ENCODE measurements at places on chromosomes 11 and 22.
A peak's percentile ranks its signal among the peaks of the same experiment; 100 is the strongest.

DNA sequence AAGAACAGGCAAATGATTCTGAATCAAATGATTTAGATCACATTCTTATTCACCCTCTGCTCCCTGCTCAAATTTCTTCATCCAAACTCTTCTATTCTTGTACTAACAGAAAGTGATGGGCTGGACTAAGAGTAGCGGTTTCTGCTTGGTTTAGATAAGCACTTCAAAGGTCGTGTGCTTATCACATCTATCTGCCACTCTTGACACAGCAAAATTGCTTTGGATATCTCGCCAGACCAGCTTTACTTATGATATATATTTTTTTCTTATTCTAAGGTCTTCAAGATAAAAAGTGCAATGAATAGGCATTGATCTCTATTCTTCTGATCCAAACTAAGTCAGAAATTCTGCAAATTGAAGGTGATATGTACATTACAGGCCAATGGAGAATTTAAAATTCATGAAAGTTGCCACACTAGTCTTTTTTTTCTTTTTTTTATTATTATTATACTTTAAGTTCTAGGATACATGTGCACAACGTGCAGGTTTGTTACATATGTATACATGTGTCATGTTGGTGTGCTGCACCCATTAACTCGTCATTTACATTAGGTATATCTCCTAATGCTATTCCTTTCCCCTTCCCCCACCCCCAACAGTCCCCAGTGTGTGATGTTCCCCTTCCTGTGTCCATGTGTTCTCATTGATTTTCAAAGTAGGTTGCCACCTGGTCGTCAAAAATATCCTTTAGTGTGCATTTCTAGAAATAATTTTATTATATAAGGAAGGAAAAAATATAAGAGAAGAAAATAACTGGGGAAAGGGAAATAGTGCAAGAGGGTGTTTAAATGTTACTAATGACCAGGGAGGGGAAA lies 1941.0 kb upstream of the RAG2 start:
- no peak for DNase-seq

DNA sequence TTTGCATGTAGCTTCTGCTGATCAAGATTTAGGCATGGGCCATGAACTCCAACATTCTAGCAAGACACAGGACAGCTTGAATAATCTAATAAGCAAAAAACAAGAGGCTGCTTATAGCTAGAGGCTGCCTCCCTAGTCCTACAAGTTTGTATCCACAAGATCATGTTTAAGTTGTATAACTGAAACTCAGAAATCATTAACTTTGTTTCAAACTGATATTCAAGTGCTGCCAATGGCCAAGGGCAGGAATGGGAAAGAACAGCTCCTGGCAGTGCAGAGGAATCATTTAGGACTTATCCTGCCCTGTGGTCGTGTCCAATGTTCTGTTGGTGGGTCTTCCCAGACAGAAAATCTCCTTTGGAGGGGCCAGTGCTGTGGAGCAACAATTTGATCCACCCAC lies 209.6 kb upstream of the DDI1 start:
- DNase-seq: no peak

DNA sequence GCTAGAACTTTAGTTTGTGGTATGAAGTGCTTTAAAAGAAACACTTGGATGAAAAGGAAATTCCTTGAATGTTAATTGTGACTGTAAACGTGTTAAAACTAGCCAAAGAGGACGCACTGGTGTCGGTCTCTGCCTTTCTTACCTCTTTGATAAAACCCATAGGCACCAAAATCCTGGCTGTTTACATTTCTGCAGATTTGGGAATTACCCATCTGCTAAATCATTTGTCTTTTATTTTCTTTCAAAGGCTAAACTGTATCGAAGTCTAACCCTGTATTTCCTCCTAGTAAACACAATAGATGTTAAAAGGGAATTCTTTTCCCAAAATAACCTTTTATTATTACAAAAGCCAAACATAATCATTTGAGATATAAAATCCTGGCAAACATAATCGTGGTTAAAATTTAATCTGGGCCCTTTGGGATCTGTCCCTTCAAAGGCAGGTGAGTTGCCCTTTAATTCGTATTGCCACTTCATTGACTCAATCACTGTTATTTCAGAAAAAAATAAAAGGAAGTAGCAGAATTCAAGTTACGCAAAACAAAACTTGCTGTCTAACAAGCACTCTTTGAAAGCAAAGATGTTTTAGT lies 2.4 kb downstream of the RASSF10 start:
- no peak for DNase-seq

DNA sequence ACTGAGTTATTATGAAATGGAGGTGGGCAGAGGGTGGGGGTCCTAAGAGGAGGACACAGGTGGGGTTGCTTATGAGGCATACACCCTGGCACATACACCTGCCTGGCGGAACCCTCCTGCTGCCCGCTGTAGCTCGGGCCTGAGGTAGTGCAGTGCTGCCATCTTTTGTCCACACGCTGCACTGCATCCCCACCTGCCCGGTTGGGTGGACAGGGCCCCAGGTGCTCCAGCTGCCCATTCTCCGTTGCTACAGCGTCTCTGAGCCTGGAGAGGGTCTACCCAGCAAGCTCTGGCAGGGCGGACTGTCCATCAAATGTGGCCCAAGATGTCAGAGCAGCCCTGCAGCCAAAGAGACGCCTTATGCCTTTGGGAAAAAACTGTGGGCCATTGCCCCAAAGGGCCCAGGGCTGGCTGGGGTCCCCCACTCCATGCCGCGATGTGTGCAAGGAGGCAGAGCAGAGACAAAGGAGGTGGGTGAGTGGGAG lies 131.2 kb downstream of the BUD13 start:
- DNase-seq: peak; percentile 34

DNA sequence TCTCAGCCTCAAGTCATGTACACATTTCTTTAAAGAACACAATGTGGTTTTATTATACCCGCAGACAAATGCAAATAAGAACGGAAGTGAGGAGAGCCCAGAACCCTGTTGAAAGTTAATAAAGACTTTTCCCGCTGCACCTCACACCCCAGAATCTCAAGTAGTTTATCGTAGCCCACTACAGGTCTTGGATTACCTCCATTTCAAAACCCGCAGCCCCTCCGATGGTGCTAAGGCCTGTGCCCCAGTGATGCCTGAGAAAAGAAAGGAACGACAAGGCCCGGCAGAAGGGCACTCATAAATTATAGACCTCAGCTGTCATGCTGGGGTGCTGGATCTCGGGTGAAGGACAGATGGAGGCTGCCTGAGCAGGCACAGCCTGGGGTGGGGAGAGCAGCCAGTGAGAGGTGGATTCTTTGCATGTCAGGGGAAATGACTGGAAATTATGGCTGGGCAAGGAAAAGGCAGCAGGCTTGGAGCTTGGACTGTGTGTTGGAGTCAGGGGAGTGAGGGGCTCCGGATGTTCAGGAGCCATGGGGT lies 354.1 kb downstream of the NTM start:
- DNase-seq: no peak

DNA sequence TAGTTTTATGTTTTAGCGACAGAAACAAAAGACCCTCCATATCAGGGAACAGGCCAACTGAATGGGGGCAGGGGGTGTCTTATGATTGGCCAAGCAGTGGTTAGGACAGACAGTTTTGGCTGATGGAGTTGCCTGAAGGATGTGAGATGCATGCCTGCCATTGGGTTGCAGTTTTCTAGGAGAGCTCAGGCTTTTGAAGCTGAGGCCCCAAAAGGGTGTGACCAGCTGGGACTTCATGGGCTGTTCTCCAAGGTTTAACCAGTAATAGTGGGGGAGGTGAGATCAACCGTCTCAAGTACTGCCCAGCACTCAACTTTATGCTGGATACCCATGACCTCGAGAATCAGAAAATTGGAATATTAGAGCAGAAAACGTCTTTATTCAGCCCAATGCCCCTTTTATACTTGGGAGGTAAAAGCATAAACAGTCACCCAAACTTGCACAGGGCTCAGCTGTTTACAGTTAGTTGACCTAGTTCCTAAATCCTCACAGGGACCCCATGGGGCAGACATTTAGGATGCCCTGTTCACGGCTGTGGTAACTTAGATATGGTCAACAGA lies 13.5 kb downstream of the DTX4 start:
- DNase-seq: no peak

DNA sequence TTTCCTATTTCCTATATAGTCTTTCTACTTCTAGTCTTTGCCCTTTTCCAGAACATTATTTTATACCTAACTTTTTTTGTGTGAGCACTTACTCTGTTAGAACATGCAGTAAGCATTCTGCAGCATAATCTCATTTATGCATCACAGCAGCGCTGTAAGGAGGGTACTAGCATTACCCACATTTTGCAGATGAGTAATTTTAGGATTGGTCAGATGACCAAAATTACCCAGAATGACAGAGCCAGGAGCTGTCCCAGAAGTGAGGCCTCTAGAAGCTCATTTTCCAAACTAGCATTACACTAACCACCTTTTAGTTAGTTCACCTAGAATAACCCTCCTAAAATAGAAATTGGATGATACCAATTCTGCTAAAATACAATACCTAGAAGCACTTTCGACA lies 47.1 kb upstream of the ARHGAP32 start:
- DNase-seq: no peak

- no peak for DNase-seq
These were observed 4.4 kb downstream of the GAS2 start for GRCh38 chr11:22670830-22671229.

GRCh38 chr11:47177846-47178245 lies 1.2 kb upstream of the ARFGAP2 start:
- DNase-seq: no peak

DNA sequence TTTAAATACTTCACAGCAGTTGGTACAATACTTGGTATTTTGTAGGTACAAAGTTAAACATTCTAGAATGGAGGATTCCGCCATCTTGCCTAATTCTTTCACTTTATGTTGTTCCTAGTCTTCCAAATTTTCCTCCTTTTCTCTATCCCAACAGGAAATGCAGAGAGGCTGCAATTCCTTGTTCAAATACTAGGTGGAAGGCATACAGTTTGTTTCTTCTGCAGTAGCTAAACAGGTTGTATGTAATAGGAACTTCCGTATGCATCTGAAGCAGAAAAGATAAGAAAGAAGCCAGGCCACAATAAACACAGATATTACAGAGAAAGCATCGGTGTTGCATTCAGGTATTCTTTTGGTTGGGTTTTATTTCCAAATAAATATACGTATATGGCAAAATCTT lies 186.4 kb upstream of the MTMR2 start:
- DNase-seq: no peak

GRCh38 chr11:2267851-2268728 lies 2.3 kb downstream of the ASCL2 start:
- DNase-seq: no peak

DNA sequence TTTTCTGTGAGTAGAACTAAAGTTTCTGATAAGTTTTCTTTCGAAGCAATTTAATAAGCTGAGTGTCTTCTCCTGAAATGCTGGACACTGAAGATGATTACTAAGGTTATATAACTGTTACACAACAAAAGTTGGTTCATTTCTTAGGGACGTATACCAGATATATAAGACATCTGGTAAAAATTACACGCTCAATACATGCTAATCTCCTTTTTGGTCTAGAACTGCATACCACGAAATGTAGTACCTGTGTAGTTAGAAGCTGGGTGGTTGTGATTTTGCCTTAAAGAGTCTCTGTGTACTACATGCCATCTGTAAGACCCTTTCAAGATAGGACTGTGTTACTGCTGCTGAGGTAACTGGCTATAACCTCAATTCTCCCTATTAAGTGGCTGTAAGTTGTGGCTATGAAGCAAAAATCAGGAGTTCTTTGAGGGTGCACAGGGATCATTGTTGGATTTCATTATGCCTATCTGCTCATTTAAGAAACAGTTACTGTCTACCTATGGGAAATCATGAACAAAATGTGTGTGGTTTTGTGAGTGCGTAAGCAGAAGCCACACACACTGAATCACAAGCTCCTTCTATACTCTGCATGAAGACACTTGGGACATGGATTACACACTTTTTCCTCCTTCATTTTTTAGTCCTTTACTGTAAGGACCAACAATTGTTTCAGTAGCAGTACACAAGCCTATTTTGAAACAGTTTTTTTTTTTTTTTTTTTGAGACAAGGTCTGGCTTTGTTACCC lies 195.9 kb downstream of the SWAP70 start:
- DNase-seq: no peak

- DNase-seq: no peak
These were observed 30.9 kb downstream of the PPM1F start for GRCh38 chr22:21921729-21922128.

DNA sequence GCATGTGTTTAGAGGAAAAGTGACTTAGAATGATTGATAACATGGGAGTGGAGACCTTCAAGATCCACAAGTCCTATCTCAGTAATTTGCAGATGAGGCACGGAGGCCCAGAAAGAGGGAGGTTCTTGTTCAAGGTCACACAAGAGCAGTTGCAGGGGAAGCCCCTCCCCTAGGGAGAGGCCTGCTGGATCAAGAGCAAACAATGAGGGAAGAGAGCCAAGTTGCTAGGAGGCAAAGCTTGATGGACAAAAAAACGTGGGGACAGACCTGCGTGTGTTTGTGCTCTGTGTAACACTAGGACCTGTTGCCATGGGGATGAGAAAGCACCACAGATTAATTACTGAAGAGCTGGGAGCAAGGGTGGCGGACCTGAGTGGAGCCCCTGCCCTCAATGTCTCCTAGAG lies 6.4 kb upstream of the MFRP start:
- no peak for DNase-seq

- DNase-seq: no peak
These were observed 6.8 kb downstream of the PPP2R1B start for GRCh38 chr11:111759376-111759775.

DNA sequence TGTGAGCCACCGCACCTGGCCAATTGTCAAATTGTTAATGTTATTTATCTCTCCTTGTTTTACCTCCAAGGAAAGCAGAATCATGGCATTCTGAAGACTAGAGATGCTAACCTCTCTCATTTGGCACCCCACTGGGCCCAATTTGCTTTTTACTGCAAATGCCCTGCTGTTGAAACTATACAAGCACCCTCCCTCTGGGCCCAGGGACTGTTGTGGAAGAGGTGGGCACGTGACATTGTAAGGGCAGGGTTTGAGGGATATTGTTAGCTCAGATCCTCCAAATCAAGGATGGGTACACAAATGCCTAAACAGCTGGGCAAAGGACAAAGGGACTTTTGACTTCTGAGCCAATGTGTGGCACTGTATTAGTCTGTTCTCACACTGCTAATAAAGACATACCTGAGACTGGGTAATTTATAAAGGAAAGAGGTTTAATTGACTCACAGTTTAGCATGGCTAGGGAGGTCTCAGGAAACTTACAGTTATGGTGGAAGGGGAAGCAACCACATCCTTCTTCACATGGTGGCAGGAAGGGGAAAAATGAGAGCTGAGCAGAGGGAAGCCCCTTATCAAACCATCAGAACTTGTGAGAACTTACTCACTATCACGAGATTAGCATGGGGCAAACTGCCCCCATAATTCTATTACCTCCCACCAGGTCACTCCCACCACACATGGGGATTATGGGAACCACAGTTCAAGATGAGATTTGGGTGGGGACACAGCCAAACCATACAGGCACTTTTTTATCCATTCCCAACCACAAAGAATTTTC lies 6.5 kb upstream of the ALDH3B2 start:
- DNase-seq: no peak

GRCh38 chr11:103035791-103036434 lies 56.0 kb downstream of the DCUN1D5 start:
- peak; percentile 50 for DNase-seq

DNA sequence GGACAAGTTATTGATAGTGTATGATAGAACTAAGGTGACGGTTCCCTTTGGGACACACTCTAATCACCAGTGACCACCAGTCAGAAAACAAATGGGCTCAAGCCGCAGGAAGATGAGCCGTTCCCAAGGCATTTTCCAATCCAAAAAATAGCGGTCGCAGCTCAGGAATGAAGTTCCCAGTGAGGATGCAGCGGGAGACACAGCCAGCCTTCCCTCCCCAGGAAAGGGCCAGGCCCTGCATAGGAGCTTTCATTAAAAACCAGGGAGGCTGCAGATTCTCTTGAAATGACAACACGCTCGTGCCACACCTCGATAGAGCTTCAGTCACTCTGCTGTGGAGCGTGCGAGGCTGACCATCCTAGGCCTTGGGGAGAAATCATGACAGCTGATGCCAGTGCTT lies 65.8 kb upstream of the WNT7B start:
- DNase-seq: no peak
